ENCODE measurements at places on chromosomes 6 and 20. TPM values are rescaled to one million over a fixed set of nuclear protein-coding genes. Genes with fewer than 3 reads are reported as not detected.
A peak's percentile ranks its signal among the peaks of the same experiment; 100 is the strongest.

GRCh38 chr6:106223300-106223930 lies 102.1 kb downstream of the ATG5 start:
- DNase-seq, result peak; percentile 7

GRCh38 chr6:56682635-56683034 lies 39.9 kb upstream of the DST start:
- DNase-seq, result no peak

GRCh38 chr20:61958773-61959700 lies 106.6 kb downstream of the TAF4 start:
- DNase-seq, result peak; percentile 95

DNA sequence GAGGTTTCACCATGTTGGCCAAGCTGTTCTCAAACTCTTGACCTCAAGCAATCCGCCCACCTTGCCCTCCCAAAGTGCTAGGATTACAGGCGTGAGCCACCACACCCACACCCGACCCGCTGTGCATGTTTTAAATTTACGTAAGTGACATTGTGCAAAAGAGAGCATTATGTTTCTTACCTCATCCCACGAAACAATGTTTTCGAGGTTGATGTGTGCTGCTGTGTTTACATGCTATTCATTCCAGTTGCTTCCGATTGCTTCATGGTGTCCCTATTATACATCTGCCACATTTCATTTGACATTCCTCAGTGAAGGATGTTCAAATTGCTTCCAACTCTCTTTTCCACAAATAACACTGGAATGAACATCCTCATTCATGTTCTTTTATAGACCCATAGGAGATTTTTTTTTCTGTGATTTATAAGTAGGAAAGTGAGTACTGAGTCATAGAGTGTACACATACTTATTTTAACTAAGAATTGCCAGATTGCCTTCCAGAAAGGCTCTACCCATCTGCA lies 403.9 kb upstream of the JARID2 start:
- no peak for DNase-seq

DNA sequence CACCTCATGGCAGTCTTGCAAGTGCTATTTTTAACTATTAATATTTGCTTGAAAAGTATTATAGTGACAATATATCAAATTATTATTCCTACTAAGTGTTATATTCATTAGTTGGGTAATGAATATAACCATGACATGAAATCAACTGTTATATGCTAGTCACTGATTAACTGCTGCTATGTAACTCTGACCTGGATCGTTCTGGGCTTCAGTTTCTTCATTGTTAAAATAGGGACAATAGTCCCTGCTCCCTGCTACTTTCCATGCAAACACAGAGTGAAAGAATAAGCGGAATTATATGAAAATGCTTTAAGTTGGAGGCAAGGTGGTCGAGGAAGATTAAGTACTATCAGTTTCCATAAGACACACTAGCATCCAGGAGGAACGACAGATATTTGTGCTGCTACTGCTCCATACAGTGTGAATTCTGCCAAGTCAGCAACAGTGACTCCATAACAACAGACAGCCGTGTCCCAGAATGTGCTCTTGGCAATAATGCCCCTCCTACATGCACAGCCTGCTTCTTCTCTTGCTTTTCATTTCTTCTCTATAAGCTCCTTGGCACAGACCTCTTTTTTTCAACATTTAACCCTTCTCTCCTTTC lies 107.2 kb downstream of the CHD6 start:
- DNase-seq, result no peak

GRCh38 chr20:58711266-58712051 lies 18.9 kb downstream of the NPEPL1 start:
- peak; percentile 38 for DNase-seq

DNA sequence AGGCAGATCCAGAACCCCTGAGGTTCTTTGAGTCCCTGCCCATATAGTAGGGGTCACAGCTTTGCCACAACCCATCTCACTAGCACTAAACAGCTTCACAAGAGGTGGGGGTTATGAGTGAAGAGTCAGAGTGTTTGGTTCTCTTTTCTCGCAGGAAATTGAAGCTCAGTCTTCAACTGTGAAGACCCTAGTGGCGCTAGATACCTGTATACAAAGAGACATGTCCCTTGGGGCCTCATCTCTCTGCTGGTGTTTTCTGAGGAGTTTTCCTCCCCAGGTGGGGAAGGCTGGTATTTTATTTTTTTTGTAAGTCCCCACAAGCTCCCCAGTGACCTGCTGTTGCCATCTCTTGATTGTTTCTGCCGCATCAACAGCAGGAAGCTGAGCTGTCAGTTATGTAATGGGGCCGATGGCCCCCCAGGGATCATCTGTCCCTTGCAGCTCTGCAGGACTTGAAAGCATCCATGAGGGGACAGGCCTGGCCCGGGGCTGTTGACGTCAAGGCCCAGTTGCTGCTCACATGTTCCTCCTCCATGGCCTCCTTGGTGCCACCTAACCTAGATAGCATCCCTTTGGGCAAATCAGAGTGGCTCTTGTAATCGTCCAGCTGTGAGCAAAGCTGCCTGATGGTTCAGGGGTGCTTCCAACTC lies 23.1 kb downstream of the STK35 start:
- DNase-seq, result no peak

DNA sequence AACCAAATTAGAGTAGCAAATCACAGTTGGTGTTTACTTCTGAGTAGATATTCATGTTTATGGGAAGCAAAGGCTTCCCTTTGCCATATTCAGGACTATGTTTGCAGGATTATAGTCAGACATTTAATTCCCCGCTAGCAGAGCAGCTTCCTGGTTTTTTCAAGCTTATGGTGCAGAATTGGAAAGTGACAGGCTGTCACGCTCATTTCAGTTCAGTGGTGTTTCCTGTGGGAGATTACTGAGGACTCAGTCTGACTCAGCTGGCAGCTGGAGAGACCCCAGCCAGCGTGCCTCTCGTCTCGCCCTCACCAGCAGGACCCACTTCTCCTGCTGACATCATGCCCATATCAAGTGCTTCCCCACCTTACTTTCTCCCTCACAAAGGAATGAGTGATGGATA lies 85.1 kb downstream of the LYRM2 start:
- DNase-seq, result no peak

DNA sequence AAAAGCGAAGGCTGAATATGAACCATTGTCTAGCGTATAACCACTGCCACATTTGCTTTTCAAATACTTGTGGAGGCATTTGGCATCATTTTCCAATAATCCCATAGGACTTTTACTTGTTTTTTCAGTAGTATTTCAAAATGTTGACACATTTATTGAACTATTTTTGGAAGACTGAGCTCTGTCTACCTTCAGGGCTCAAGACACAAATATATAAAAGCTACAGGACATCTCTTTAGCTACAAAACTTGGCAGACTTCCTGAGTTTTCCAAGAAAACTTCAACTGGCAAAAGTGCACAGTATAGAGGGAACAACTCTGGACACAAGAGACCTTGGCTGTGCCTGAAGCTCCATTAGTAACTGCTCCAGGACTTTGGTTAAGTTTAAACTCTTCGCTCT lies 13.4 kb downstream of the EPB41L2 start:
- no peak for DNase-seq

GLYATL3 gene
- not detected for total RNA-seq

CCND3 gene
- total RNA-seq, result 27.7 TPM

TPD52L1 gene
- total RNA-seq, result 15.6 TPM

ZNFX1 gene
- 8.6 TPM for total RNA-seq
